Left forelimb (tissue), 1 donor: ENCODE measurements at places on chromosomes 7 and 10.
A peak's percentile ranks its signal among the peaks of the same experiment; 100 is the strongest.

DNA sequence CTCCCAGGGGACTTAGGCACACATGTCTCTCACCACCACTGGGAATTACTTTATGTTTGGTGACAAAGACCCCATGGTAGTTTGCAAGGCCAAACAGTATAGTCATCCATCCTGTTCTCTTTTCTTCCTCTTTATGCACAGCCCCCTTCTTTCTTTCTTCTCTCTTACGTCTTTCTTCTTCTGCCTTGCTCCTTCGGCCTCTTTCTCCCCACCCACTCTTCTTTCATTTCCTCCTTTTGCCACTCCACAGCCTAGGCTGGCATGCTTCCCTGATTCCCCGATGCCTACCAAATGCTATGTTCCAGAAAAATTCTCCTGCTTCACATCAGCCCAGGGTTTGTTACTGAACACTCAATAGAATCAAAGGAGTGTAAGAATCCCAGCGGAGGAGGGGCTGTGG, 62.4 kb upstream of the MKLN1 start:
- no peak for DNase-seq

GRCh38 chr7:68601826-68602225, 996.4 kb upstream of the AUTS2 start:
- peak; percentile 64 for DNase-seq

DNA sequence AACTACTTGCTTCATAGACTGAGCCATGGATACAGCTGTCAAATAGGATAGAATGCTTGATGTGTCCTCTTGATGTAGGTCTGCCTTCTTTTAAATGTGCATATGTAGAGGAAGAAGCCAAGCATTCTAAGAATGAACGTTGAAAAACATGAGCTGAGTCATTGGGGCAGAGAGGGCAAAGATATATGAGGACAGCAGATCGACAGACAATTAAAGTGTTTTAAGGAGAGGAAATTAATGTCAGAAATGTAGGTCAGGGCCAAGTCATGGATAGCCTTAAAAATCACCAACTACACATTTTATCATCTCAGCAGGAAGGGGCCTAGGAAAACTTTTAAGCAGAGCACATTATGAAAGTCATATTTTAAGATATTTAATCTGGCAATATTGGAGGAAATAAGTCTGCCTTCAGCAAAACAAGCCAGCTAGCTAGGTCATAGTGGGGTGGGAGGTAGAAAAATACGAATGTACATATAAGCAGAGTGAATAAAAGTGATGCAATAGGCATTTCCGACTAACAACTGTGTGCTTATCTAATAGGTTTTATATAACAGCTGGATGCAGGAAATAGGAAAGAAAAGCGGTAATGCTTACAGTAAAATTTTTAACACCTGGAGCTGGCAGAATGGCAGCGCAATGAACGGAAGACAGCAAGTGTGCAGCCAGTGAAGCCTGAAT, 638.3 kb upstream of the TPK1 start:
- DNase-seq, result no peak

GRCh38 chr7:92968502-92968901, 132.1 kb upstream of the CDK6 start:
- DNase-seq, result no peak

- DNase-seq, result no peak
These were observed 162.6 kb downstream of the KLF6 start for GRCh38 chr10:3622427-3622826.

DNA sequence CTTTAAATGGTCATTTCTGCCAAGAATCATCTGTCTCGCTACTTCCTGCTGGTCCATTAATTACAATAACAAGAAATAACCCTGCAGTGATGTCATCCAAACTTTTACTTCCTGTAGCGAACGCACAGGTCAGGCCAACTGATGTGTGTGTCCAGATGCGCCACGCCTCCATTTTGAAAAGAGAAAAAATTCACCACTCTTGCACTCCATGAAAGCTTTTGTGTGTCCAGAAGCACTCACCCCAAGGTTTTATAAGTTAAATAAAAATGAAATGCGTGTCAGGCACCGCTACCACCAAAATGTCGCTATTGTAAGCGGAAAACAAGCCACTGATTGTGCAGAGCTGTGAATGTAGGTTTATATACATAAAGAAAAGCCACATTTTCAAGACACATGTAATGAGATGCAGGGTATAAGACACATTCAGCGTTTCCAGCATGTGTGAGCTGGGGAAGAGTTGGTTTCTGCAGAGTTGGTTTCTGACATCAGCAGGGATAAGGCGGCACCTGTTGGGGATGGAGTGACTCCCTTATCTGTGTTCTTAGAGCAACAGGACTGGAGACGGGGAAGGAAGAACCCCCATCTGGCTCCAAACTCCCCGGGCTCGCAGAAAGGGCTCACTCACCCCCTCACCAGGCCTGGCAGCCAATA, 83.3 kb downstream of the CTBP2 start:
- no peak for DNase-seq

DNA sequence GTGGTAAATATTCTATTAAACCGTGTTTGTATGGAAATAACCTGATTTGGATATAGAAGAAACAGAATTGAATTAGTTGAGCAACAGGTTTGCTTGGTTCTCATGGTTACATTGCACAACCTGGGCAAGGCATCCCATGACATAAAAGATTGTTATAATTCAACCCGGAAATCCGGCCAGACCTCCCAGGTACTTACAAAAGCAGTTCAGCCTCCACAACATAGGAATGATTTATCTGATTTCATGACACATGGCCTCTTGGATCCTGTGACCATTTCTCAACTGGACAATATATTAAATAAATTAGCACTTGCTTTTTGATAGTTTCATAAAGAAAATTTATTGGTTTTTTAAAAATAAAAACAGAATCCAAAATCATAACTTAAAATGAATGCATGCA, 55.1 kb upstream of the PTPN12 start:
- no peak for DNase-seq

GRCh38 chr7:101114492-101114891, 12.4 kb upstream of the SERPINE1 start:
- DNase-seq, result no peak

GRCh38 chr7:140237390-140237789, 60.6 kb upstream of the KDM7A start:
- no peak for DNase-seq

DNA sequence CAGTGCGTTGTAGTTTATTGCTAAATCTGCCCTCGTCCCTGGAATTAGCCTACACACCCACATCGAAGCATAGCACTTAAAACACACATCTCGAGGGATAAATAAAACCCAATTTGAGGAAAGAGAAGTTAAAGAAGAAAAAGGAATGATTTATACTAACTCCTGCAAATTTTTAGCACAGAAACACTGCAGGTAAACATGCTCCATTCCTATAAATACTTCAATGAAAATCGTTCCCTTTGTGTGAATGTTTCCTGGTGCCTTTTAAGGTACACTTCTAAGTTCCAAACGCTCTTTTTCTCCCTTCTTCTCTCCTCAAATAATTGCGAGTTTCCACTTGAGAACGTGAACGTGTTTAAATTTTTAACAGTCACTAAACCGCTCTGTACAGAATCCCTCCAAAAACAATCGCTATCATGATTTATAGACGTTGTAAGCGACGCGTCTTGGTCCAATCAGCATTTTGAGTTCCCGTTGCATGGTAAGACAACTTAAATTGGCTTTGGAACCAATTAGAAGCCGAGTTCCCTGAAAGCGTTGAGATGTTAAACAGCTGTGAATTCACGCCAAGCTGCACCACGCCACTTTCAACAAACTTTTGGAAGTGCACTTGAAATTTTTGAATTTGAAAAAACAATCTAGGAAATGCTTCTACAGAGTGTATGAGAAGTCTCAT, 12.5 kb upstream of the EBLN1 start:
- no peak for DNase-seq

DNA sequence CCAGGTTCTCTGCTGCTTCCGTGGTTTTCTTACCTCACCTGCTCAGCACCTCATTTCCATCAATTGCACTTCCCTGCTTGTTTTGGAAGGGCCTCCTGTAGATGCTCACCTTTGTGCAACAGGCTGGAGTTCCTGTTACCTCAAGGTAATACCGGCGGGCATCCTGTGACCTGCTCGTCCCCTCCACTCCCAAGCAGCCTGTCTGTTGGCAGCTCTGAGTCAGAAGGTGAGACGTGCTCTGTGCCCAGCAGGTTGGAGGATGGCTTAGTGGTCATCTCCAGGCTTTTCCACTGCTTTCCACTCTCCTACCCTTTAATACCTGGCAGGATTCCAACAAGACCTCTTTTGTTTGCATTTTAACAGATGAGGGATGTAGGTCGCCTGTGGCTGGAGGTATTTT, 86.0 kb downstream of the CAMK1D start:
- DNase-seq, result no peak

DNA sequence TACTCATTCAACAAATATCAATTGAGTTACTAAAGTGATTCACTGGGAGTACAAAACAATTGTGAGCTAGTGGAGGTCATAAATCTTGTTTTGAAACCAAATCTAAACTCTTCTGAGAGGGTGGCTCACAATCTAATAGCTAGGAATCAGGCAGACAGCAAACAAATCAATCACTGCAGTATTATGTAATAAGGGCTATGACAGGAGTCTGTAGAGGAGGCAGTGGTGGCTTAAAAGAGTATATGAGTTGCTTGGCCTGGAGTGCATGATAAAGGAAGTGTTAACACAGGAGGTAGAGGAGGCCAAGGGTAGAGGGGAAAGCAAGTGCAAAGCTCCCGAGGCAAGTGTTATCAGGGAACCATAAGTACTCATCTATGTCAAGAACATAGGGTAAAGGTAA, 16.5 kb downstream of the MYPN start:
- no peak for DNase-seq

GRCh38 chr7:46015107-46015868, 94.2 kb upstream of the IGFBP3 start:
- DNase-seq, result no peak

- DNase-seq, result no peak
These were observed 111.4 kb upstream of the JCAD start for GRCh38 chr10:30170814-30171213.
